Fibroblast of the conjunctiva (primary cell): ENCODE measurements at places on chromosomes 1 and 21.

DNA sequence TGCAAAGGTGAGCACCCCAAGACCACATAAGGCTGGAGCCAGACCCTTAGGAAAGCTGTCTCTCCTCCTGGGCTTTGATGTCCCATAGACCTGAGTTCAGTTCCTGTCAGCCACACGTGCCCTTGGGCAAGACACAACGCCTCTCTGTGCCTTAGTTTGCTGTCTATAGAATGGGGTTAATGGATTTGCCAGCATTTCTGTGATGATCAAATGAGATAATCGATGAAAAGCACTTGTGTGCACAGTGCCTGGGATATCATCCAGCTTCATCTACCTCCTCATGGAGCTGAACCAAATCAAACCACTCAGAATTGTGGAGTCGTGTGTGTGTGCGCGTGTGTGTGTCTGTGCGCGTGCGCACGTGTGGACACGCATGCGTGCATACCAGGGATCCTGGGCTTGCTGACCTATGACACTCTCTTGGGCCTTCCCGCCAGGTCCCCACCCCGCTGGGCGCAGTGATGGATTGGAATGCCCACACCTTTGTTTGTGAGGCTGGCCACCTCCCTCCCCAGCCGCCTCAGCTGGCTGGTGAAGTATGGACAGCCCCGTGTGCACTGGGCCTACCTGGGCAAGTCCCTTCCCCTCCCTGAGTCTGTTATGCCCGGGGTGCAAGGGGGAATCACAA is 5.2 kb downstream of the TTC22 start:
- DNase-seq: no peak

DNA sequence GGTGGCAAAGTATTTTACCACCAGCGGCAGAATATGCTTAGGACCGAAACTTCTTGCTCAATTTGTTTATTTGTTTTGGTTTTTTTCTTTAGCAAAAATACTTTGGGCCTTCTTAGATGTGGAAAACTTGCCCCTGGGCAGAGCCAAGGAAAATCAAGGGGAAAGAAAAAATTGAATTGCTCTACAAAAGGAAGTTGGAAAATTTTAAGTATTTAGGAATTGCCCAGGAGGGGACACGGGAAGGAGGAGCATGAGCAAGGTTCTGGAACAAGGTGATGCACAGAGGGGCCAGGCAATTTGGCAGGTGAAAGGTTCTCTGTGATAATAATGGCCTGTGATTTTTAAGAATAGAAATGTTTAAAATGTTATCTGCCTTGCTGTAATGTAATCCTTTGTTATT is 28.6 kb downstream of the SGIP1 start:
- no peak for DNase-seq

DNA sequence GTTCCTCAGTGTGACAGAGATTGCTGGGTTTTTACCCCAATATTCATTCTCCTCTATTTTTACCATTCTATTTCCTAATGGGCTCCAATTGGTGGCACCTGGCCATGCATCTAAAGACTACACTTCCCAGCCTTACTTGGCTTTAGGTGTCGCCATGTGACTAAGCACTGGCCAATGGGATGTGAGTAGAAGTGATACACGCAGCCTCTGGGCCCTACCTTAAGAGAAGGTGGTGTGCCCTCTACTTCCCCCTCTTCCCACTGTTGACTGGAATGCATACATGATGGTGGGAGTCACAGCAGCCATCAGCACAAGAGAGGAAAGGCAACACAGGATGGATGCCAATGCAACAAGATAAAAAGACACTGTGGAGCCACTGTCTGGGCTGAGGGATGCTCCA is 11.4 kb upstream of the OLIG2 start:
- no peak for DNase-seq

DNA sequence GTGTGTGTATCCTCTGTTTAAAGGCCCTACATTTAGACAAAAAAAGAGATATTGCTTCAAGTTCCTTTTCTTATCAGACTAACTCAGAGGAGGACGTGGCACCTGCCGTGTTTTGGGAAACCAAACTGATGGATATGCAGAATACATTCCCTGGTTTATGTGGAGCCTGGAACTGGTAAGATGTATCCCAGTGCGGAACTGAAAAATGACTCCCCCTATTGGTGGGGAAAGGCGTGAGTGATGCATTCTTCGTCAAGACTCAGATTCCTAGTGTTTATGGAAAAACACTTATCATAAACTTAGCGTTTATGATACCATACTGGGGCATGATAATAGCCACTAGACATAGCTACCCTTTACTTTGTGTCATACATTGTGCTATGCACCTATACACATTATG is 154.2 kb downstream of the ZNF326 start:
- DNase-seq: no peak

DNA sequence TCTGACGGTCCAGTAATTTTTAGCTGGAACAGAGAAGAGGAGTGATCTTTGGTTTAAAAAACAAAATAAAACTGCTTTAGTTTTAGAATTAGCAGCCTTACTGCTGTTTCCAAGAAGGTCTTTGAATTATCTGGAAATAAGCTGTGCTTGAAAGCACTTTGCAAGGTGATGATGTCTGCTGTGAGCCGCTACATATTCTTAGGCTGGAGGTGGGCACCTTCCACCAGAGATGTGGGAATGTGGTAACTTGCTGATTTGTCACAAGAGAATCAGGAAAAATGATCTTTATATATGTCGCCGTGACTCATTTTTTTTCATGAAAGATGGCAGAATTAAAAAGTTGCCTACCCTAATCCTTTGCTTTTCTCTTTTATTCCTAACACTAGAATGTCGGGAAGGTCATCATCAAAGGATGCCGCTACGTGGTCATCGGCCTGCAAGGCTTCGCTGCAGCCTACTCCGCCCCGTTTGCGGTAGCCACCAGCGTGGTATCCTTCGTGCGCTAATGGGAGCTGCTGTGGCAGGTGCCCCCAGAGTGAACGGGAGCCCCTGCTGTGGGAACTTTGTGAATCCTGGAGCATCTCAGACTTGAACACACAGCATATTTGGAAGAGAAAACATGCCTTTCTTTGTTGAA is 6.2 kb downstream of the C1orf115 start:
- no peak for DNase-seq

GRCh38 chr1:221035662-221036153 is 156.5 kb downstream of the HLX start:
- no peak for DNase-seq

- DNase-seq: no peak
Measured at GRCh38 chr1:189834813-189835212, 642.9 kb downstream of the BRINP3 start.

GRCh38 chr1:98325646-98326440 is 335.7 kb upstream of the SNX7 start:
- DNase-seq: peak; percentile 82

DNA sequence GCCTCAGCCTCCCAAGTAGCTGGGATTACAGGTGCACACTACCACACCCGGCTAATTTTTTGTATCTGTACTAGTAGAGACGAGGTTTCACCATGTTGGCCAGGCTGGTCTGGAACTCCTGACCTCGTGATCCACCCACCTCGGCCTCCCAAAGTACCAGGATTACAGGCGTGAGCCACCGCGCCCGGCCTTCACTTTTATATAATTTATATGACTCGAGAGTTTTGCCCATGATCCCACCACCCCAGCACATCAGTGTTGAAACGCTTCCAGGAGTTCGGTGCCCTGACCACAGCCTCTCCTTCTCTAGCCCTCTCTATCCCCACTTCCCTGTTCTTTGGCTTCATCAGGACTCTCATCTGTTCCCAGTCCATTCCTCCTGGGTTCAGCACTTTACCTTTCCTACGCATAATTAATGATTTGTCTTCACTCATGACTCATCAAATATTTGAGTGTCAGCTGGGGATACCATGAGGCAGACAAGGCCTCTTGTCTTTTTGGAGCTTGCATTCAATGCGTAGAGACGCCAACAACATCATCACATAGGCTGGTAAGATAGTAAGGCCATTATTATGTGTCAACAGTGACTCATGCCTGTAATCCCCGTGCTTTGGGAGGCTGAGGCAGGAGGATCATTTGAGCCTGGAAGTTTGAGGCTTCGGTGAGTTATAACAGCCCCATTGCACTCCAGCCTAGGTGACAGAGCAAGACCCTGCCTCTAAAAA is 1.4 kb downstream of the PMF1 start:
- no peak for DNase-seq

DNA sequence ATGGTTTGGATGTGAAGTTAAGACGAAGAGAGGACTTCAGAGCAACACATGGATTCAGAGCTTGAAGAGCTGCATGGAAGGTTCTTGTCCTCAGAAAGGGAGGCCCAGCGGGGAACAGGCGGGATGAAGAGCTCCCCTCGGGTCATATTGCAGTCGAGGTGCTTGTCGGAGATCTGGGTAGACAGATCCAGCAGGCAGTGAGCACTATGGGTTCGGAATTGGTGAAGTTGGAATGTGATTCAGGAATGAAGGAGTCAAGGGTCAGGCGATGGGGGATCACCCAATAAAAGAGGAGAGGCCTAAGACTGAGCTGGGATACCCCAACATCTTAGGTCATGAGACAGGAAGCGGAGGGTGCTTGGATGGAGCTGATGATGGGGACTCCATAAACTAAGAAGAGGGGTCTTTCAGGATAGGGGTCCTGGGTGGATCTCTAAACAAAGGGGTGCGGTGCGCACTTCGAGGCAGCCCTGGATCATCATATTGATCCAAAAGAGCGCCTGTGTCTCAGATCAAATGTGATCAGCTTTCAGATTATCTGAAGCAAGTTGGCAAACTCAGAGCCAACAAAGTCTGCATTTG is 176.3 kb upstream of the VAMP3 start:
- no peak for DNase-seq

GRCh38 chr1:178941261-178941689 is 70.4 kb upstream of the ANGPTL1 start:
- no peak for DNase-seq

DNA sequence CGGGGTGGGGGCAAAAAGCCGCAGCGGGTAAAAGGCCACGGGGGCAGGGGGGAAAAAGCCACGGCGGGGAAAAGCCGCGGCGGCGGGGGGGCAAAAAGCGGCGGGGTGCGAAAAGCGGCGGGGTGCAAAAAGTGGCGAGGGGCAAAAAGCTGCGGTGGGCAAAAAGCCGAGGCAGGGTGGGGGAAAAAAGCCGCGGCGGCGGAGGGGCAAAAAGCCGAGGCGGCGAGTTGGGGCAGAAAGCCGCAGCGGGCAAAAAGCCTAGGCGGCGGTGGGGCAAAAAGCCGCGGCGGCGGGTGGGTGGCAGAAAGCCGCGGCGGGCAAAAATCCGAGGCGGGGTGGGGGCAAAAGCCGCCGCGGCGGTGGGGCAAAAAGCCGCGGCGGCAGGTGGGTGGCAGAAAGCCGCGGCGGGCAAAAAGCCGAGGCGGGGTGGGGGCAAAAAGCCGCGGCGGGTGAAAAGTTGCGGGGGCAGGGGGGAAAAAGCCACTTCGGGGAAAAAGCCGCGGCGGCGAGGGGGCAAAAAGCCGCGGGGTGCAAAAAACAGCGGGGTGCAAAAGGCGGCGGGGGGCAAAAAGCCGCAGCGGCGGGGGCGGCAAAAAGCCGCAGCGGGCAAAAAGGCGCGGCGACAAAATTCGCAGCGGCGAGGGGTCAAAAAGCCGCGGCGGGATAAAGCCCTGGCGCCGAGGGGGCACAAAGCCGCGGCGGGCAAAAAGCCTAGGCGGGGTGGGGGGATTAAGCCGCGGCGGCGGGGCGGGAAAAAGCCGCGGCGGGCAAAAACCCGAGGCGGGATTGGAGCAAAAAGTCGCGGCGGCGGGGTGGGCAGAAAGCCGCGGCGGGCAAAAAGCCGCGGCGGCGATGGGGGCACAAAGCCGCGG is 3901.2 kb downstream of the SRGAP2C start:
- no peak for DNase-seq

GRCh38 chr1:68372487-68372886 is 77.3 kb downstream of the RPE65 start:
- DNase-seq: no peak

GRCh38 chr1:183281039-183281438 is 95.0 kb downstream of the LAMC2 start:
- DNase-seq: peak; percentile 73

DNA sequence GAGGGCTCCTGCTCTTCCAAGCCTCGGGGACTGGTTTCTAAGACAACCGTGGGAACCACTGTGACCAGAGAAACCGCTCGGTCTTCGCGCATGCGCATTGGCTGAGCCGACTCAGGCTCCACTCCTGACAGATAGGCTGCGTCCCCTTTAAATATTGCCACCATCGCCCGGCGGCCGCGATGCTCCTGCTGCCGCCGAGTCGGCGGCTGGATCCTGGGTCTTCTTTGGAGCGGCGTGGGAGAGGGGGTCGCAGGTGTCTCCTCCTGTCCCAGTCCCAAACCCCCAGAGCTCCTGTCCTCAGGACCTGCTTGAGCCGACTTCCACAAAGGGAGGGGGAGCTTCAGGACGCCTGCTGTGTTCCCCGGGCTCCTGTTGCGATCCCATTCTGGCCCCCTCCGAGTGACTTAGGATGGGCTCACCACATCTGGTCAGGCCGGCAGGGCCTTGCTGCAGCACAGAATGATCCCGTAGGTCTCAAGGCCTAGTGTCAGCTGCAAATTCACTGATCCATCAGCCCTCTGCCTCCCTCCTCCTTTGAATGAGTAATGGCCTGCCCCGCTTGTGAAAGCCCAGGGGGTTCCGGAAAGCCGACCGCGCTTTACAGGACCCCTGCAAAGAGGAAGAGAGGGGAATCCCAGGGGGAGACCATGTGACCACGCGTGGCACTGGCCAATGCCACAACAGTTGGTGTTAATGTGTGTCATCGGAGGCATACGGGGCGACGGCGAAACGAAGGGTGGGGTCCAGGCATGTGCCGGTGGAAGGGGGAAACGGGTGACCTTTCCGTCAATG is 683.2 kb upstream of the TPTE start:
- DNase-seq: no peak

DNA sequence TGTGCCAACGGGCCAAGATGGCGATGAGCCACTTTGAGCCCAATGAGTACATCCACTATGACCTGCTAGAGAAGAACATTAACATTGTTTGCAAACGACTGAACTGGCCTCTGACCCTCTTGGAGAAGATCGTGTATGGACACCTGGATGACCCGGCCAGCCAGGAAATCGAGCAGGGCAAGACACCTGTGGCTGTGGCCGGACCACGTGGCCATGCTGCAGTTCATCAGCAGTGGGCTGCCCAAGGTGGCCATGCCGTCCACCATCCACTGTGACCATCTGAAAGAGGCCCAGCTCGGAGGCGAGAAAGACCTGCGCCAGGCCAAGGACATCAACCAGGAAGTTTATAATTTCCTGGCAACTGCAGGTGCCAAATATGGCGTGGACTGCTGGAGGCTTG is 32.2 kb upstream of the GPR137B start:
- DNase-seq: no peak

- no peak for DNase-seq
Measured at GRCh38 chr1:94736549-94736948, 83.6 kb upstream of the SLC44A3 start.

GRCh38 chr1:153548722-153549688 is at the start of gene S100A3:
Gene S100A3 (minus strand): TSS chr1:153549258. CDS start chr1:153548485, 773 bp downstream.
- DNase-seq: no peak

GRCh38 chr1:157519451-157519850 is 32.9 kb downstream of the FCRL5 start:
- no peak for DNase-seq
